ENCODE measurements at places on chromosomes 7 and 10. TPM values are rescaled to one million over a fixed set of nuclear protein-coding genes. Genes with fewer than 3 reads are reported as not detected.

DNA sequence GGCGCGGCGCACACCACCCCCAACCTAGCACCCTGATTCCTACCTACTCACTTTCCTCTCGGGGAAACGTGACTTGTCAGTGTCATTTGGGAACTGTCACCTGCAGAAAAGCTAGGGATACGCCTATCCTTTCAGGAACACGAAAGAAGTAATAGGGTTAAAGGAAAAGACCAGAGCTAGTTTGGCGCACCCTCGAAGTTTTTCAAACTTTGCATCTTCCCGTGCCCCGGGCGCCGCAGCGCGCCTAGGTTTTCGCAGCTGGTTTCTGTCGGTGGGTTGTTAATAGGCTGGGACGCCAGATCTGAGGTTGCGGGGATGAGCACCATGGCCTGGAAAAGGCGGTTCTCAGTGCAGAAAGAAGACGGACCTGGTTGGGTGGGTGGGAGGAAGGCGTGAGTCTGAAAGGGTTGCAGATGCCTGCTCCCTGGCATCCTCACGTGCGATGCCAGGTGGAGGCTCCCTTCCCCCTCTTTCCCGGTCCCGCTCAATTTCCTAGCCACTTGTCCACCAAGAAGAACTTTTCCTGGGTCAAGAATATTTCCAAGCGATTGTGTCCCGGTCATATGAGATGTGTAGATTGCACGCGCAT is 568 bp upstream of the MEOX2 start:
- DNase-seq, result no peak

- DNase-seq, result no peak
These were observed 96.1 kb downstream of the PPP1R3C start for GRCh38 chr10:91536733-91537132.

DNA sequence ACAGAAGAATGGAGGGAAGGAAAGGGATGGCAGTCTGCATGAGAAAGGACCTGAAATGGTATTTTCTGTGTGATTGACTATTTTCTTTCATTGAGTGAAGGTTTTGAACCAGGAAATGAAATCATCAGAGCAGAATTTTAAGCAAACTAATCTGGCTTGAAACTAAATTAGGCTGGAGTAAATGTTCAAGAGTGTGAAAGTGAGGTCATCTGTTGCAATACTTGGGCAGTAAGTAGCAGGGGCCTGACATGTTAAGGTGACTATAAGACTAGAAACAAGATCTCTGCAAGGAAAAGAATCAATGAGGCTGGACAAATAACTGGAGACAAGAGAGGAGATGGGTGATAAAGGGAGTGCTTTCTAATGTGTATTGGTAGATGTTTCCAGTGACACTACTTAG is 205.2 kb downstream of the NSUN6 start:
- no peak for DNase-seq

DNA sequence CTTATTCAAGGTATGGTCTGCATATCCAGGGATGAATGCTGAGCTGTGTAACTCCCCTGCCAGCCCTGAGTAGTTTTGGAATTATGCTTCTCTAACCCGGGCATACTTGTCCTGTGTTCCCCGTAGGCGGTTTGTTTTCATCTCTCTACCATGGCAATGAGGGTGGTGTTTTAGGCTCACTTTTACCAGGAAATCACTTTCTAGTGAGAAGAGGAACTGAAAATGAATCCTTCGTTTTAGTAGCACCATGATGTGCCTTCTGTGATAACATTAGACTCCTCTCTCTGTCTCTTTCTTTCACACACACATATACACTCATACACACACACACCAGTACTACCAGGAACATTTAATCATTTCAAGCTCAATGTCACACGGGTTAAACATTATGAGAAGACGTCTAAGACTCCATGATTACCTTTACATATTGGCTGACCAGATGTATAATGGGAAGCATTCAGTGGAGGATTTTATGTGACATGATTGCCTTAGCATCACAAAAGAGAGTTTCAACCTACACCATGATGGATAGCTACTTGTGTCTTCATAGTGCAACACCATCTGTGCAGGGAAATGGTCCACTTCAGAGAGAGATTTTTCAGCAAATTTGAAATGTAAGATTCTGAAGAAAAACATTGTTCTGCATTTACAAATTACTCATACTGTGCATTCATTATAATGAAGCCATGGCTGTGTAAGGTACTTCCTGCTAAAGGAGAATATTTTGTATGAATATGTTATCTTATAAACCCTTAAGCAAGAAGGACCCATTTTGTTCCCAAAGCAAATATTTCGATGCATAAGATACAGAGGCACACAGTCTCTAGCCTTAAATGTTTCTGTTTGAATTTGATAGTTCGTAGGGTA is 31.0 kb upstream of the PFKP start:
- DNase-seq, result no peak

GRCh38 chr7:93185303-93186027 is 37.3 kb upstream of the SAMD9L start:
- no peak for DNase-seq

DNA sequence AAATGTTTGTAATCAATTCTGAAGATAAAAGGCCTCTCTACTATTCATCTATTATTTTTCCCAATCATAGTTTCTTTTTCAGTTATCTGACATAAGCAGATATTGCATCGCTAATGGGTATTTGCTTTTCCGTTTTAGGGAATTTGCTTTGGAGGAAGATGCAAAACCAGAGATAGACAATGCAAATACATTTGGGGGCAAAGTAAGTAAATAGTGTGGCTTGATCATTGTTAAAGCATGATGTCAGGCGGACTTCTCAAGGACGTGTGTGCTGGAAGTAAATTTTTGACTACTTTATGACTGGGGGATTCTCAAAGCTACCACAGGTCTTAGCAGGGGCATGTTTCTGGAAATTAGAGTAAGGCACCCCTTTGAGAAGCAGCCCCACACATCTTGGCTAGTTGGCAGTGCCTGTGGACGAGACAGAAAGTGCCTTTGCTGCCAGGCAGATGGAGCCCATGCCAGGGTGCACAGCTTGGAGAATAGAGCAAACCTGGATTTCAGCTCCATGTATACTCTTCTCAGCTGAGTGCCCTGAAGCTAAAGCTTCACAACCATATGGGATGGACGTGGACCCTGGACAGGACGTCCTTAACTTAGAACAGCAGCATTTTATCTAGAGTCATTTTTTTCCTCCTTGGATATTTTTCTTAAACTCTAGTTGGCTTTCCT is 68.6 kb downstream of the SRI start:
- no peak for DNase-seq

GRCh38 chr10:49242604-49243003 is 54.4 kb upstream of the TMEM273 start:
- DNase-seq, result no peak

DNA sequence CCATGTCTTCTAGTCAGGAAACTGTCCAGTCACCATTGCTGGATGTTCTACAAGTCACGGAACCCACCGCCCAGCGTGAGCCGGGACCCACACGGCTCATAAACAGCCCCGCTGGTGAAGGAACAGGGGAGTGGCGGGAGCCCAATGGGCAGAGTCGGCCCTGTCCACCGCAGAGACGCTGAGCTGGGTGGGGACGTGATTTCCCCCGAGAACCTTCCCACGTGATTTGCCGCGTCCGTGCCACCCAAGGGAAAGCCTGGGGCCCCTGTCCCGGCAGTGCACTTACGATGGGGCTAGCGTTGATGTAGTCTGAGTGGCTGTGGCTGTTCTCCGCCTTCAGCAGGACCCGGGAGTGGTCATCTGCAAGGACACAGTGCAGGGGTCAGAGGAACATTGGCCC is 266.9 kb downstream of the DNAJB6 start:
- DNase-seq, result no peak

DNA sequence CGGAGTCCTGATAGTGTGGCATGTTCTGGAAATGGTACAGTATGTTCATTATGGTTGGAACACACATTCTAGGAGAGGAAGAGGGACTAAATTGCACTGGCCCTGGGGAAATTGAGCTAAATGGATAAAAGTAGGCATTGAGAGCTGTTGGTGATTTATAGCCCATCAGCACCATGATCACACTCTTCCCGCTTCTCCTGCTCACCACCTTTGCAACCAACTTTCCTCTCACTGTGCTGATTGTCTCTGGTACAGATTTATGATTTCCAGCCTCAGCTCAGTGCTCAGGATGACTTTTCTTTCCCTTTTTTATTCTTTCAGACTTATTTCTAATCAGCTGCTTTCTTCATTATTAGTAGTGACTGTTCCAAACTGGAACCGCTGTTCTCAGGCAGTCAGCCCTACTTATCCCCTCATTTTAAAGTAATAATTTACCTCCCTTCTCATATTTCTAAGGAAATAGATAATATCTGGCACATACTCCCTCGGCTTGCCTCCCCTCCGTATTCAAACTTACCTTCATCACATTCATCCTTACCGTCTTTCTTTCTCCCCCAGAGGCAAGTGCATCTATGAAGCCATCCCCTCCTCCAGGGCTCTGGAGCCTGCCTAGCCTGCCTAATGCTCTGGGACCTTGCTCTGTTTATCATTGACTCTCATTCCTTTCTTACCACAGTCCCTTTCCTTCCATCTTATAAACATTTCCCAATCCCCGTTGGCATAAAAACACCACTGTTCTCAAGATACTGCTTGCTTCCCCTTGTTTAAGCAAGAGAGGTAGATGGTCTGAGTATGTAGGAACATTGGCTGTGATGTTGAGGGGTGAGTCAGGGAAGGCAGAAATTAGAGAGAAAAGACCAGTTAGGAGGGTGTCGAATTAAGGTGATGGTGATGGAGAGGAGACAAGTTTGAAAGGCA is 51.6 kb upstream of the RPA3 start:
- DNase-seq, result no peak

- DNase-seq, result no peak
These were observed 7.7 kb upstream of the ABCB1 start for GRCh38 chr7:87608431-87608830.

DNA sequence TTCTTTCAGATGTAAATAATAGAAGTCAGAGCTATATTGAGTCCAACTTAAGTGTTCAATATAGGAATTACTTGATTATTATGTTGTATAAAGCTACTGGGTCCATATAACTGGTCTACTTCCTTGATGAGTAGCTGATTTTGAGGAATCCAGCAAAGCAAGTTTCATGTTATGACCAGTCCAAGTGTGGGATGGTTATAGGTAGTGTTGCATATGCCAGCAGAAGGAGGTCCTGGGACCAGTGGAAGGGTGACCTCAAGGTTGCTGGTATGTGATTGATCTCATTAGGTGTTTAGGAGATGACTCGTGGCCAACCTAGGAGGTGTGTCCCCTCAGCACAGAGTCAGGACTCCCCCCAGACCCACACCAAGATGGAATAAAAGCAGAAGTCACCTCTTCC is 551.5 kb downstream of the KCNMA1 start:
- DNase-seq, result no peak

DNA sequence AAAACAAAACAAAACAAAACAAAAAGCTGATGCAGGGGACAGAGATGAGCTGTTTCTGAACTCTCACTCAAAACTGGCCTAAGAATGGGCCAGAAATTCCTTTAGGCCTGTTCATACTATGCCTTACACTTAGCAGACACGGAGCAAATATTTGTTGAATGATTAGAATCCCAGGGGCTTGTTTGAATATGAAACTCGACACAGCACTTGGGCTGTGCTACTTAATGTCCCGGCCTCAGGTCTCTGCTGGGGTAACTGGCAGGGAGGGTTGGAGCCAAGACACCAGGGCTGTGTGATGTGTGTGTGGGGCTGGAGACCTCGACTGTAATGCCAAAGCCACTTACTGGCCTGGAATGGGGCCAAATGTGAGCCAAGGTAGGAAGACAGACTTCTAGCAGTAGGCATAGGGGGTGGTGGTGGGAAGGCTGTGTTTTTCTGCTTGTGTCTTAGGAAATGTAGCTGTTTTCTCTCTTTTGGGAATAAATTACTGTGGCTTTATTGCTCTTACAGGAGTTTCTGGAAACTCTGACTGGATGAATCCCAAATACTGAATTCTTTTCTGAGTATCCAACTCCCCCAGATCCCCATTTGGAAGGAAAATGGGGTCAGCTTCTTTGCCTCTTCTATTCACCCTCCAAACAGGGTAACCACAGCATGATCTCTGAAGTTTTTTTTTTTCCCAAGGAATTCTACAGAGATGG is 66.7 kb downstream of the EMX2 start:
- no peak for DNase-seq

DNA sequence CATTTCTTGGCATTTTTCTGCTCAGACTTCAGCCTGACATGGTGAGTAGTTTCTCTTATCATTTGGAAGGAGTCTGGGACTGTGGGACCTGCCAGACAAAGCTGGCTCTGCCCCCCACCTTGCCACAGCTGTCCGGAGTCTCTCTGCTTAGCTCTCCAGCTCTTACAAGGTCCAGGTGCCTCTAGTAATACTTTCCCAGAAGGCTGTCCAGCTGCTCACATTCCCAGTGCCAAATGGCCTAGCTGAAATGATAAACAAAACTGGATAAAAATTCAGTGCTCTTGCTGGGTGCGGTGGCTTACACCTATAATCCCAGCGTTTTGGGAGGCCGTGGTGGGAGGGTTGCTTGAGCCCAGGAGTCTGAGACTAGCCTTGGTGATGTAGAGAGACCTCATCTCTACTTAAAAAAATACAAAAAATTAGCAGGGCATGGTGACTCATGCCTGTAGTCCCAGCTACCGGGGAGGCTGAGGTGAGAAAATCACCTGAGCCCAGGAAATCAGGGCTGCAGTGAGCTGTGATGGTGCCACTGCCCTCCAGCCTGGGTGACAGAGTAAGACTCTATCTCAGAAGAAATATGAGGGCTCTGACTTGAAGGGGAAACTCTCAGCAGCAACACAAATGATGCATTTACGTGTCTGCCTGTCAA is 86.8 kb downstream of the C10orf90 start:
- no peak for DNase-seq

GRCh38 chr7:140156460-140157080 is 20.2 kb downstream of the KDM7A start:
- DNase-seq, result no peak

GRCh38 chr7:50721661-50722259 is 60.9 kb downstream of the GRB10 start:
- no peak for DNase-seq

- no peak for DNase-seq
These were observed 28.8 kb downstream of the ITGB8 start for GRCh38 chr7:20359341-20359963.

DNA sequence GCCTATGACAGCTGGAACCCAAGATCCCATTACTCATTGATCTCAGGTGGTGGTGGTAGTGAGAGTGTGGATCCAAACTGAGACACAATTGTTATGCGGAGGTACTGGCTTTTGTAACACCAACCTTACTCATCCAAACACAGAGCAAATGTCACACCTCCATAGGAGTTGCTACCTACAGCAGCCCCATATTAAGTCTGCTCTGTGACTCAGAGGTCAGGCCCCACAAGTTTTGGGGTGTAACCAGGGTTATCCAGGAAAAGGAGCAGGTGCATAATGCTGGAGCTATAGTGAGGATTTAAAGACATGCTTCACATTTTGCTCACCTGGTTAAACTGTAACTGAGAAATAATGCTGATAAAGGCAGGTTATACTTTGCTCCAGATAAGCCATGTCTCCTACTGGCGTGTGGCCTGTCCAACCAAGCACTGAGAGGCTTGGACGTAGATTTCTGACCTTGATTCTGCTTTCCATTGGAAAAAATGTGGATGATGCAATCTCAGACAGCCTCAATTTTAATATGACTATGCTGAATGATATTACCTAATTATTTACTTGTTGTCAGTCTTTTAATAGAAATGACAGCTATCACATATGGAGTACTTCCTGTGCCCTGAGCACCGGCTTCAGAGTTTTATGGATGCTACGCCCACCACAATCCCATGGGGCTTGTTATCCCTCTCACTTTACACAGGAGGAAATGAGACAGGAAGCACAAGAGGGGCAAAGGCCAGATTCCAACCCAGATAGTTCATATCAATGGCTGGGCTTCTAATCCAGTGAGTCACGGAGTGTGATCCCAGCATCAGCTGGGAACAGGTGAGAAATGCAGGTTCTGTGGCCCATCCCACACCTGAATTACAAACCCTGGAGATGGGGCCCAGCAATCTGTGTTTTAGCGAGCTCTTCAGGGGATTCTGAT is 181.3 kb downstream of the CHN2 start:
- no peak for DNase-seq

DDC gene
- polyA plus RNA-seq, result 65.8 TPM

C10orf53 gene
- not detected for polyA plus RNA-seq

GDF10 gene
- 1.8 TPM for polyA plus RNA-seq

Measured in left renal cortex interstitium (tissue), 4 donors.